ENCODE measurements at places on chromosomes 11 and 22. TPM values are rescaled to one million over a fixed set of nuclear protein-coding genes. Genes with fewer than 3 reads are reported as not detected.

NXPE4 gene
- total RNA-seq: not detected

DNA sequence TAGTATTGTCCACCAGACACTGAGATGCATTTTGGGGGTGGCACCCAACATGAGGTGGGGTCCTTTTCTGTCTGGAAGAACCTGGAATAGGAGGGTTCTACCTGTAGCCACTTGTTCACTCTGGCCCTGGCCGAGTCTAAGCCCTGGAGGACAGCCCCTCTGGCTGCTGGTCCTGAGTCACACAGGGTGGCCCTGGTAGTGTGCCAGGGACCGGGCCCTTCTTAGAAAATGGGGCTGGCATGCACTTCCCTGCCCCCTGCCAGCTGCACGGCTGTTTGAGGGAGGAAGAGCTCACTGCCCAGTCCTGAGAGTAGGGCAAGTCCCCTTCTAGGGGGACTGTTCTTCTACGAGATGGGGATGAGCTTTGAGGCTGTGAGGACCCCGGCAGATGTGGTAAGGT is 2.2 kb downstream of the PLCB3 start:
- no peak for DNase-seq

- no peak for DNase-seq
Observed at GRCh38 chr11:77959434-77959833, 35.0 kb downstream of the INTS4 start.

C11orf86 gene
- total RNA-seq: 218 TPM

CLTCL1 gene
- 3.6 TPM for total RNA-seq

DNA sequence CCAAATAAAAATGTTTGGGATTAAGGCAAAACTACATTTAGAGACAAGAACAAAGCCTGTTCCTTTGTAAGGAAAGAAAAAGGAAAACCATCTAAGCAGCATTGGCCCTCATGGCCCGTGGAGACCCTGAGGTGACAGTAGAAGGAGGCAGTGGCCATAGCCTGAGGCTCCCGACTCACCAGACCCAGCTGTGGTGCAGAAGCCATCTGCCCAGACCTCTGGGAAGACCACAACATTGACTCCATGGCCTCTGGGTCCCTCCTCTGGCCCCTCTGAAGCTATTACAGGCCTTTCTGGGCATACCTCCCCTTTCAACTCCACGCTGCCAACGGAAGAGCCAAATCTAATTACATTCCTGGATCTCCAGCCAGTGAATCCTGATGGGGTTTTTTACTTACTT is 6.4 kb downstream of the PRAME start:
- no peak for DNase-seq

All from Peyer's patch (tissue), 4 donors.